Psoas muscle (tissue), 8 donors: ENCODE measurements at places on chromosomes 3 and 15. TPM values are rescaled to one million over a fixed set of nuclear protein-coding genes. Genes with fewer than 3 reads are reported as not detected.
A peak's percentile ranks its signal among the peaks of the same experiment; 100 is the strongest.

DNA sequence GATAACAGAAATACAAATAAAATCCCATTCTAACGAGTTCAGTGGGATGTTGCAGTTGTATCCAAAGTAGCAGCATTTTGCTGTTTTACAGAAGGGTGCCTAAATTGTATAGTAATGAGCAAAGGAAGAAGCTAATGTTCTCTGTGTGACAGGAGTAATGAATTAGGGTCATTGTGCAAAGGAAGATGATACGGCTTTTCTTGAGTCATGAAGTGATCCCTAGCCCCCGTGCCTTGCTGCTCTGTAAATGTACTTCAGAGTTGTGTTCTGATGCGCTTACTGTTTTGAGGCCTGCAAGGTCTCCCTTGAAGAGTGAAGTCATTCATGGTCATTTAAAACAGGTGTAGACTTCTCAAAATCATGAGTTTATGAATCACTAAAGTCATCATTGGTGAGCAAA, 37.9 kb downstream of the ATP1B3 start:
- no peak for DNase-seq

DNA sequence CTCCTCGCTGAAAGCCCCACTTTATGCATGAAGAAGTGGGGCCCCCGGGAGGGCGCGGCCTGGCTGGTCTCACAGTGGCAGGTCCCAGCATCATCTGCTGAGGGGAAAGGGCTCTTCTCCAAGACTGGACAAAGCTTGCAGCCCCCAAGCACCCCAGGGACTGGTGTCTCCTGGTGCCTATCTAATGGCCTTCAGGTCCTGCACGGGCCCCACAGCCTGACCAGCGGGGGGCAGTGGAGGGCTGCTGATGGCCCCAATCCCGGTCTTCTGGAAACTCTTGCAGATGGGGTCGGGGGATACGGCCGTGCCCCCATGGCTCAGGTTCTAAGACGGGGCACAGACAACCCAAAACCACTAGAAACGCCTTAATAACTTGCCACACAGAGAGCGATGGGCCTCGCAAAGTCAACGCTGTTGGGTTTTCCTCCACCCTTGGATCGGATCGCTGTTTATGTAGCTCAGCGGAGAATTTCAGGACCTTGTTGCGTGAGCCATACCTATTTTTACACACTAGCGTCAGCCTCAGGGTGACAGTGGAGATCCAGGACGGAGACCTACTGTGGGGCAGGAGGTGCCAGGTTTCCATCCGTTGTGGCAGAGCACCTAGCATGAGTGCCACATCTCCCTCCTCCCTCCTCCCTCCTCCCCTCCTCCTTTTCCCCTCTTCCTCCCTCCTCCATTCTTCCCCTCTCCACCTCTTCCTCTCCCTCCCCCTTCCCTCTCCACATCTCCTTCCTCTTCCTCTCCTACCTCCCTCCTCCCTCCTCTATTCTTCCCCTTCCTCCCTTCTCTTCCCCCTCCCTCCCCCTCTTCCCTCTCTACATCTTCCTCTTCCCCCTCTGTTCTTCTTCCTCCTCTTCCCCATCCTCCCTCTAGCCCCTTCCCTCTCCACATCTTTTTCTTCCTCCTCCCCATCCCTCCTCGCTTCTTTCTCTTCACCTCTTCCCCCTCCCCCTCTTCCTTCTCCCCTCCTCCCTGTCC, 79.3 kb upstream of the ALDH1L1 start:
- DNase-seq = peak; percentile 88

- DNase-seq = no peak
These were observed 558.3 kb downstream of the NR2F2 start for GRCh38 chr15:96888764-96889163.

- DNase-seq = peak; percentile 62
These were observed 34.0 kb upstream of the CILP start for GRCh38 chr15:65245096-65245856.

DNA sequence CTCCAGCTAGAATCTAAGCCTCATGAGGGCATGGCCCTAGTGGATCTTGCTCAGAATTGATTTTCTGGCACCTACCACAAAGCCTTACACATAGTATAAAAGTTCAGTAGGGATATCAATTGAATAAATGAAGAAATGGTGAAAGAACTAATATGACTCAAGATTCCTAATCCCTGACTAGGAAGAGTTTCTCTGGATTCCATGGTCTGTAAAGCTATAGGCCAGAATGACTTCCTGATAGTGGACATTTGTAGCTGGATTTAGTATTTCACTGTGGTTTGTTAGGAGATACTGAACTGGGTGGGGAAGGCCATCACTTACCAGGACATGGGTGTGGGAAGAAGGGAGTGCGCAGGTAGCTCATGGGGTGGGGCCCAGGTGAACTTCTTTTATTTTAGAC, 168.9 kb downstream of the RAP2B start:
- no peak for DNase-seq

DNA sequence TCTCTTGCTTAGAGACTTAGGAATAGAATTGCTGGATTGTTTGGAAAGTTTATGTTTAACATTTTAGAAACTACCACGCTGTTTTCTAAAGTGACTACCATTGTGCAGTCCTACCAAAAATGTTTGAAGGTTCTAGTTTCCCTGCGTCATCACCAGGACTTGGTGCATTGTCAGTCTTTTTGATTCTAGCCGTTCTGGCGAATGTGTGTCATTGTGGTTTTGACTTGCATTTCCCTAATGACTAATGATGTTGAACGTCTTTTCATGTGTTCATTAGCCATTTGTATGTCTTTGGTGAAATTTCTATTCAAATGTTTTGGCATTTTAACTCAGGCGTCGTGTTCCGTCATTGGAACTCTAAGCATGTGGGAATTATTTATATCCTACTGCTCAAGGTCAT, 58.0 kb downstream of the CHD2 start:
- DNase-seq = no peak

Gene SLC28A2
- not detected for total RNA-seq

Gene PLCH1
- not detected for total RNA-seq

DNA sequence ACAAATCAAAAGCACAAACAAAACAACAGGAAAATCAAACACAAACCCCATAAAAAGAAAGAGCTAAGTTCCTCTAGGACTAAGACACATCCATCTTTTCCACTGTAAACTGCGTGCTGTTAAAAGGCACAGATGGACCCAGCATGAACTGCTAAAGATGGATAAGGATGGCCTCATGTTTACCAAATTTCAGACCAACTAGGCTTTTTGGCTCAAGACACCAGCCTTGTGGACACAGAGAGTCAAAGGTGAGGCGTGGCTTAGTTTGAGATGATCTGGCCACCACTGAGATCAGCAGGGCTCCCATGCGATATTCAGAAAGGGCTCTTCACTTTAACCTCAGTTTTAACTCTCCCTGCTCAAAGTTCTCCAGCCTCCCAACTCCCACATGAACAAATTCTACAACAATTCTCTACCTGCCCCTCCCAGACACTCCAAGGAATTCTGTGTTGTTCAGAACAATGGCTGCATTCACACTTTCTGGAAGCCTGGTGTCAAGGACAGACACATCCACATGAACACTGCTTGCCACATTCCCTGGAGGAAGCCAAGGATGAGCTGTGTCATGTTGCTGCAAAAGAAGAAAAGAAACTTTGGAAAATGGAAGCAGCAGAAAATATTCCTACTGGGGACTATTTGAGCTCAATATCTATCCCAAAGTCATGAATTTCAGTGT, 198.4 kb upstream of the LRRN1 start:
- DNase-seq = no peak

DNA sequence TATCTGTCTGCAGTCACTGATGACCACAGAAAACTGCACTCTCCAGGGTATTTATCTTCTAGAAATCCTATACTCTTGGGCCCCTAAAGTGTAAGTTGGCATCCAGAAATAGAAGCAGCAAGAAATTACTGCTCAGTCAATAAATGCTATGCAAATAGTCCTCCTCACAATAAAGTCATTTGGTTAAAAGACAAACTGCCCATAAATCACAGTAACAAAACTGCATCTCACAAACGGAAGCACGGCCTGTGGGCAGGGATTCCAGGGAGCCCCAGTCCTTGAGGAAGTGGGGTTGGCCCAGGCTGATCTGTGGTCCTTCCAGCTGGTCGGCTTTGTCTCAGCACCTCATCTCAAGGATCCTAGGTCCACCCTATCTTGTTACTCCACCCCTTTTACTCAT, 29.7 kb upstream of the SPATA12 start:
- DNase-seq = no peak

GRCh38 chr3:39414421-39414907, 7.9 kb downstream of the RPSA start:
- no peak for DNase-seq

Gene TMEM158
- 1.5 TPM for total RNA-seq

DNA sequence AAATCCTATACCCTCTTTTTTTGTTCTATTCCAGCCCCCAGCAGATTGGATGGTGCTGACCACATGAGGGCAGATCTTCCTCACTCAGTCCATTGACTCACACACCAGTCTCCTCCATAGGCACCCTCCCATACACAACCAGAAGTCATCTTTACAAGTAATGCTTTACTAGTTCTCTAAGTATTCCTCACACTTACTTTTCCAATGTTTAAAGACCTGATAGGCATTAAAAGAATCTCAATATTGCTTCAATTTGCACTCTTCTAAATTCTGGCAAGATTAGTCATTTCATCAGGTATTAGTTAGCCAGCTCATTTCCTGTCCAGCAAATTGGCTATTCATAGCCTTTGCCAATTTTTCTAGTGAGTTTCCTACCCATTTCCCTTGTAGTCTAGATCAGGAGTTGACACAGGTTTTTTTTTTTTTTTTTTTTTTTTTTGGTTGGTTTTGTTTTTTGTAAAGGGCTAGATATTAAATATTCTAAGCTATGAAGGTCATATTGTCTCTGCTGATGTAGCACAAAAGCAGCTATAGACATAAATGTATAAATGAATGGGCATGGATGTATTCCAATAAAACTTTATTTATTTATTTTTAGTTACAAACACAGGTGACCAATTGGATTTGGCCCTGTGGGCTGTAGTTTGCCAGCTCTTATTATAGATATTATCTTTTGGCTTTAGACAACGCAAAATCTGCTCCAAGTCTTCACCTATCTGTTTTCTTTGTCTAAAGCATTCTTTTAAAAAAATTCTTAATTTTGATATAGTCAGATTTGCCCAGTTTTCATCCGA, 76.1 kb downstream of the ABHD5 start:
- DNase-seq = no peak

GRCh38 chr15:93314245-93314644, 225.2 kb upstream of the RGMA start:
- DNase-seq = no peak

GRCh38 chr3:190017521-190018288, 103.0 kb downstream of the P3H2 start:
- DNase-seq = no peak

Gene VPS39
- total RNA-seq = 46.5 TPM

Gene PAK2
- 59.8 TPM for total RNA-seq

DNA sequence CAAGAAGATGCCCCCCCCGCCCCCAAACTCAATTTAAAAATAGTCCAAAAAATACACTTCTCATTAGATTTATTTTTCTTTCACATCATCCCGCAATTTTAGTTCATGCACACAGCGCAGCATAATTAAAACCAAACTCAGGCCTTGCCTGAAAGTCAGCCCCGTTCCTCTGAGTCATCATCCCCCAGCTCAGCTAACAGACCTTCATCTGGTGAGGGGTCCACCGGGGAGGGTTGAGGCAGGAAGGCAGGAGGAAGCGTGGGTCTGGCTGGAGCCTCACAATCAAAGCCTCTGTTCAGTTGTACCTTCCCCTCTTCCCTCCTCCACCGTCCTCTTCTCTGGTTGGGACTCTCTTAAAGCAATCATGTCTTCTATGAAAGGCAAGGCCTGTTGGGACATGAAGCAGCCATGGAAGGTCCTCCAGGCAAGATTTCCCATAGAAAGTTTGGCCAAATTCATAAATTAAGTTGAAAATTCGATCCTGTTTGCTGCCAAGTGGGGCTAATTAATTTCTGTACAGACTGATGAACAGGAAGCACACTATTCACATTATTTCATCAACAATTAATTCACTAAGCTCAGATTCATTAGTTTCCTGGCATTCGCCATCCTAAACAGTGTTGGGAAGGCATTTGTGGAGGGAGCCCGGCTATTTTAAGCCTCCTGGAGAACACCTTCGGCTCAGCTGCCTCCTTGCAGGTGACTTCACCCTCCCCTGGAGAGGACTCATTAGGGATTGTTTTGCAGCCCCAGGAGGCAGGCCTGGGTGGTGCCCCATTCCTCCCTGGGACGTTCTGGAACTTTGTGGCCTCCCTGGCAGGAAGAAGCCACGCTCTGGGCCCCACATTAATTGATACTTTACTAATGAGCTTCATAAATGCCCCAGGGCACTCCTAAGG, 72.3 kb upstream of the BNC1 start:
- DNase-seq = no peak

DNA sequence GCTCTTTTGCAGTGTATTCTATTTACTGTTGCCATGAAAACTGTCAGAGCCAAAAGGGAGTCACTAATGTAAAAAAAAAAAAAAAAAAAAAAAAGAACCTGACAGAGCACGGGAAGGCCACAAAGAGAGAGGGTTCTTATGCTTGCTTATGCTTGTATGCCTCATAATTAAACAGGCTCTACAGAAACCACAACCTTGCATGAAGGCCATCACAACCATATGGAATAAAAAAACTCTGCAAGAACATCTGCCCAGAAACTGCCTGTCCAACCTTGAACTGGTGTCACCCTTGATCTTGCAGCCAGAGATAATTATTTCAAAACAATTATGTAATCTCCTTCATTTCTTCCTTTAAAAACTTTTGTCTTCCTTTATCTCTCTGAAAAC, 50.1 kb downstream of the CFAP20DC start:
- no peak for DNase-seq
